ENCODE measurements at places on chromosomes 3 and 15.
A peak's percentile ranks its signal among the peaks of the same experiment; 100 is the strongest.

GRCh38 chr3:18077128-18077840 lies 334.9 kb upstream of the TBC1D5 start:
- no peak for DNase-seq
- peaks cover 13% of the 10 kb centered on the region for H3K27me3 ChIP-seq
- H3K36me3 ChIP-seq: no peaks in the 10 kb centered on the region
- no peak overlapping the region for H3K4me3 ChIP-seq
- H3K27ac ChIP-seq: no peak overlapping the region

GRCh38 chr15:80635953-80636352 lies 59.2 kb upstream of the ABHD17C start:
- no peaks in the 10 kb centered on the region for H3K4me1 ChIP-seq
- no peak for DNase-seq
- peaks cover 14% of the 10 kb centered on the region for H3K27me3 ChIP-seq
- H3K4me3 ChIP-seq: no peak overlapping the region
- no peak overlapping the region for H3K27ac ChIP-seq
- H3K36me3 ChIP-seq: no peaks in the 10 kb centered on the region

DNA sequence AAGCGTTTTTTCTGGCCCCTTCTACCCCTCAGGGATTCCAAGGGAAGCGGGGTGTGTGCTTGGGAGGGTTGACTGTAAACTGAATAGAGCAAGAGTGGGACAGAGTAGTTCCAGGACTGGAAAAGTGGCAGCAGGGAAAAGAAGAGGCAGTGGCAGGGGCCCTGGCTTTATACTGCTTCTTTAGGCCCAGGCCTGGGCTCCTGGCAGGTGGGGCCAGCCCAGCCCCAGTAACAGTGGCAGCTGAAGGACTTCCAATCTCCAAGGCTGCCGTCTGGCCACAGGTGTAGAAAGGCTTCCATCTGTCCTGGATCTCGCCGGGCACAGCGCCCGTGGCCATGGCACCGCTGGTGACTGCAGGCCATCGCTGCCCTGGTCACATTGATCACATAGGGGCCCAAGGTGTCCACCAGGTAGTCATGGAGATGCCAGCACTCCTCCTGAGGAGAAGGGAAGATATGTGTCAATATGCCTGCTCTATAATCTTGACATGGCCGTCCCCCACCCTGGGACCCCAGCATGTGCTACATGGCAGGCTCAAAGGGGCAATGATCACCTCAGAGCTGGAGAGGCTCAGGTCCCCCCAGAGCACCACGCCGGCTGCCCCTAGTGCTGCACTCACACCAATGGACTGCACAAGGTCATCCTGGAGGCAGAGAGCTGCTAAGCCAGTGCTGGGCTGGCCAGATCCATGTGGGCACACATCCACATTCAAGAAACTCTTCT lies 1.0 kb upstream of the IFRD2 start:
- H3K36me3 ChIP-seq: peaks cover 9% of the 10 kb centered on the region
- peak overlapping the region; percentile 79 for H3K4me3 ChIP-seq
- peak overlapping the region; percentile 97 for H3K27ac ChIP-seq
- no peaks in the 10 kb centered on the region for H3K27me3 ChIP-seq
- H3K4me1 ChIP-seq: peaks cover 29% of the 10 kb centered on the region
- DNase-seq: peak; percentile 41

DNA sequence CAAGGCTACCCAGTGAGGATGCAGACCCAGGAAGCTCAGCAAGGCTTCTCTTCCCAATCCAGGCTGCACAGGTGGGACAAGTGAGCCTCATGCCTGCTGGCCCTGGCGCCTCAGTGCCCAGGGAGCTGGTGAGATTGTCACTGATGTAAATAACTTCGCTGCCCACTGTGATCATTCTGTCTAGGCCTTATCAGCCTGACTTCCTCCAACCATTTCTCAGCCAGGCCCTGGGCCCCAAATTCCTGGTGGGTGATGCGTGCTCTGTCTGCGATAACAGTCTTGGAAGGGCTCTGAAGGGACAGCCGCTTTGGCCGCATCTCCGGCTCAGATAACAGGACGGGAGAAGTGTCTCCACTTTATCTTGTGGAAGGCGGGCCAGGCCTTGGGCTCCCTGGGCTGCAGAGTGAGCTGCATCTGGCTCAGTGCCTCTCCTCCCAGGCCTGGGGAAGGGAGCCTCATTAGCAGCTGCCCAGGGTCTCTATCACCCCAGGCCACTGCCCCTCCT lies 2.2 kb upstream of the FBLN2 start:
- H3K27ac ChIP-seq: no peak overlapping the region
- DNase-seq: no peak
- H3K36me3 ChIP-seq: peaks cover 3% of the 10 kb centered on the region
- peaks cover 31% of the 10 kb centered on the region for H3K4me1 ChIP-seq

DNA sequence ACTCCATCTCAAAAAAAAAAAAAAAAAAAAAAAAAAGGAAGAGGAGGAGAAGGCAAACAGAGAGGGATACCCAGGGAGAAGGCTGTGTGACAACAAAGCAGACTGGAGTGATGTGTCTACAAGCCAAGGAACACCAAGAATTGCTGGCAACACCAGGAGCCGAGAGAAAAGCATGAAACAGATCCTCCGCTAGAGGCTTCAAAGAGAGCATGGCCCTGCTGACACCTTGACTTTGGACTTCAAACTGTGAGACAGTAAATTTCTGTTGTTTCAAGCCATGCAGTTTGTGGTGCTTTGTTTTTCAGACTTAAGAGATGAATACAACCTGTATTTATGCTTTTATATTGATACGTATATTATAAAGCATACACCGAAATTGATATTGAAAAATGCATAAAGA lies 74.3 kb upstream of the TRA2B start:
- H3K27me3 ChIP-seq: peaks cover 27% of the 10 kb centered on the region
- DNase-seq: no peak
- no peak overlapping the region for H3K4me3 ChIP-seq
- H3K4me1 ChIP-seq: no peaks in the 10 kb centered on the region
- H3K27ac ChIP-seq: no peak overlapping the region

- peaks cover 22% of the 10 kb centered on the region for H3K27me3 ChIP-seq
- peaks cover 34% of the 10 kb centered on the region for H3K4me1 ChIP-seq
- peaks cover 1% of the 10 kb centered on the region for H3K36me3 ChIP-seq
- H3K4me3 ChIP-seq: peak within 1 kb of the TSS; percentile 74
Observed at GRCh38 chr3:112086076-112086854, at the start of gene C3orf52. Gene C3orf52, plus strand, starts transcription at chr3:112086389. Its CDS starts 19 bp downstream, at chr3:112086408.

GRCh38 chr3:119639494-119640350 lies 20.7 kb downstream of the POPDC2 start:
- H3K27me3 ChIP-seq: no peaks in the 10 kb centered on the region
- H3K36me3 ChIP-seq: peaks cover 17% of the 10 kb centered on the region

DNA sequence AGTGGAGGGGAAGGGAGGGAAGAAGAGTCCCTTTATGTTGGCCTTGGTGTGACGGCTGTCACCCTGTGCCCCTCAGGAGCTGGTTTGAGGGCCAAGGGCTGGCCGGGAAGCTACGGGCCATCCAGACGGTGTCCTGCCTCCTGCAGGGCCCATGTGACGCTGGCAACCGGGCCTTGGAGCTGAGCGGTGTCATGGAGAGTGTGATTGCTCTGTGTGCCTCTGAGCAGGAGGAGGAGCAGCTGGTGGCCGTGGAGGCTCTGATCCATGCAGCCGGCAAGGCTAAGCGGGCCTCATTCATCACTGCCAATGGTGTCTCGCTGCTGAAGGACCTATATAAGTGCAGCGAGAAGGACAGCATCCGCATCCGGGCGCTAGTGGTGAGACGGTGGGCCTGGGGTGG lies 8.1 kb upstream of the RCCD1 start:
- peaks cover 3% of the 10 kb centered on the region for H3K4me1 ChIP-seq
- no peaks in the 10 kb centered on the region for H3K27me3 ChIP-seq
- H3K27ac ChIP-seq: no peak overlapping the region
- H3K4me3 ChIP-seq: no peak overlapping the region

DNA sequence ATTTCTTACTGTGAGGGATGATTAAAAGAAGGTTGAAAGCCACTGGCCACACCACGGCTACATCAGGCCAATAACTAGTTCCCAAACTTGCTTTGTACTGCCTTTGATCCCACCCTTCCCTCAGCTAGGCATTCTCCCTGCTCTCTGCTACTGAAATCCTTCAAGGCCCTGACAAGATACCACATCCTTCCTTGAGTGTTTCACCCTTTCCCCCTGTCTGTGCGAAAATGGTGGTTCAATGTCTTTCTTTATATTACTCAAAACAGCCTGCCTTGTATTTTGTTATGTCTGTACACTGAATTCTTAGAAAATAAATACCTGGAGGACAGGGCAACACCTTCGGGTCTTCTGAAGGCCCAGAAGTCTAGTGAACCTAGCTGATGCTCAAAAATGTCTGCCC lies 932 bp upstream of the VPS8 start:
- peaks cover 3% of the 10 kb centered on the region for H3K27me3 ChIP-seq
- DNase-seq: peak; percentile 60
- H3K36me3 ChIP-seq: peaks cover 7% of the 10 kb centered on the region

DNA sequence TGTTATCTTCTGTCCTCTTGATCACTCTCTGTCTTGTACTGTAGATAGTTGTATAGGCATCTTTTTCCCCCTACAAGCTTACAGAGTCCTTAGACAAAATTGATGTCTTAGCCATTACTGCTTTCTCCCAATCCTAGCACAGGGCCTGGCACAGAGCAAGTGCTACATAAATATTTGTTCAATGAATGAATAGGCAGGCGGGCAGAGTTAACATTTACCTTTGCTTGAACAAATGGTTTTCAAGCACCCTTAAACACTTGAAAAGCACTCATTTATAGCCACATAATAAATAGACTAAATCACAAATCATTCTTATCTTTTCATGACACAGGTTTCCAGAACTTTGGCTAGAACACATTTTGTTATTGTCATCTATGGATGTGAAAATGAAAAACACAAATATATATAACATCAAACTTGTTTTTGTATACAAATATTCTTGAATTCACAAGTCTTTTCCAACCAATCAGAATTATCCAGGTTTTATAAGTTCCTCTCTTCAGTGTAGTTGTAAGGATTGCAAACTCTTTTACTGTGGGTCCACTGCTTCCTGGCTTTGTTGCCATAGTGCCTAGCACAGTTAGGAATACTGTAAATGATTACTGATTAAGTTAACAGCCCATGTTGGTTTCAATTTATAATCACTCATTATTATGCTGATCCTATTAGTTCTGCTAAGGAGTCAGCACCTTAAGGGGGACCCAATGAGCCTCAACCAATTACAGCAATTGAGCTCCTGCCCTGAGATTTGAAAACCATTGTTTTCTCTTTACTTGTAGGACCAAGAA lies 61.9 kb downstream of the ISL2 start:
- DNase-seq: no peak
- H3K36me3 ChIP-seq: peaks cover 4% of the 10 kb centered on the region
- no peaks in the 10 kb centered on the region for H3K4me1 ChIP-seq
- no peaks in the 10 kb centered on the region for H3K27me3 ChIP-seq
- H3K4me3 ChIP-seq: no peak overlapping the region
- no peak overlapping the region for H3K27ac ChIP-seq

DNA sequence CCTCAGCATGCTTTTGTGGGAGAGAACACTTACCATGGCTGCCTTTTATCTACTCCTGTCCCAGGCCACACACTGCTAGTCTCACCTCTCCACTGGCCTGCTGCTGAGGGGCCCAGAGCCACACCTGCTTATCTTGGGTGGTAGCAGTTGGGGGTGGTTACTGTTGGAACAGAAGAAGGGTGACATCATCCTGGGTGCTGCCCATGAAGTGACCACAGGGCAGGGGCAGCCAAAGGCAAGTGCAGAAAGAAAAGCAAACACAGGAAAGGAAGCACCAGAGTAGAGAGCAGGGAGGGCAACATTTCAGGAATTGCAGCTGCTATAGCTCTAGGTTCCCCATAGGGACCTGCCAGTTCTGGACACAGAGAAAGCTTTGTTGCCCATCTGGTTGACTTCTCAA lies 345.2 kb downstream of the VPS13C start:
- no peak for DNase-seq
- H3K4me3 ChIP-seq: no peak overlapping the region
- no peak overlapping the region for H3K27ac ChIP-seq

- no peaks in the 10 kb centered on the region for H3K4me1 ChIP-seq
- DNase-seq: no peak
- H3K4me3 ChIP-seq: no peak overlapping the region
- no peak overlapping the region for H3K27ac ChIP-seq
Observed at GRCh38 chr3:75332794-75333193, 331.3 kb upstream of the FRG2C start.

DNA sequence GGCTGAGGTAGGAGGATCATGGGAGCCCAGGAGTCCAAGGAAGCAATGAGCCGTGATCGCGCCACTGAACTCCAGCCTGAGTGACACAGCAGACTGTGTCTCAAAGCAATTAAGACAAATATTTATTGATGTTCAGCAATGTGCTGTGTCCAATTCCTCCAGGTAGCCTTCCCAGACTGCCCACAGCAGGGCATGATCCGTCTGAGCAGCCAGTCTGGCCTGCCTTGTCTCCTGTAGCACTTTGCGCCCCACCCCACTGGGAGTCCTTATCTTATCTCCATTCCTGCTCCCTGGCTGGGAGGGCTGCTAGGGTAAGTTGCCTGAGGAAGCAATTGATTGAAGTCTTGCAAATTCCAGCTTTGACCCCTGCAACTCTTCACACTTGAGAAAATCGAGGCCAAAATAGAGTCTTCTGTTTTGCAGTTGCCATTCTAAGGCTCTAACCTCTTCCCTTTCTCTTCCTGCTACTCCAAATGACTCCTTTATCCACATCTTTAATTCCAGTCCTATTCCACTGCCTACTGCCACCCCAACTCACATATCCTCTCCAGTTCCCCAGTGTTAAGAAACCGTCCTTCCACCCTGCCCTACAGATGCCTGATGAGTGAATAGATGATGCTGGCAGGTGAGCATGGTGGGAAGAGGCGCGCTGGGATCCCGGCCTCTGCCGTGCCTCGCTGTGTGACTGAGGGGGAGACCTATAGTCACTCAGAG lies 26.9 kb upstream of the LCTL start:
- H3K4me1 ChIP-seq: peaks cover 3% of the 10 kb centered on the region
- no peak overlapping the region for H3K27ac ChIP-seq
- no peak overlapping the region for H3K4me3 ChIP-seq
- DNase-seq: no peak
- H3K36me3 ChIP-seq: no peaks in the 10 kb centered on the region
- H3K27me3 ChIP-seq: peaks cover 11% of the 10 kb centered on the region

DNA sequence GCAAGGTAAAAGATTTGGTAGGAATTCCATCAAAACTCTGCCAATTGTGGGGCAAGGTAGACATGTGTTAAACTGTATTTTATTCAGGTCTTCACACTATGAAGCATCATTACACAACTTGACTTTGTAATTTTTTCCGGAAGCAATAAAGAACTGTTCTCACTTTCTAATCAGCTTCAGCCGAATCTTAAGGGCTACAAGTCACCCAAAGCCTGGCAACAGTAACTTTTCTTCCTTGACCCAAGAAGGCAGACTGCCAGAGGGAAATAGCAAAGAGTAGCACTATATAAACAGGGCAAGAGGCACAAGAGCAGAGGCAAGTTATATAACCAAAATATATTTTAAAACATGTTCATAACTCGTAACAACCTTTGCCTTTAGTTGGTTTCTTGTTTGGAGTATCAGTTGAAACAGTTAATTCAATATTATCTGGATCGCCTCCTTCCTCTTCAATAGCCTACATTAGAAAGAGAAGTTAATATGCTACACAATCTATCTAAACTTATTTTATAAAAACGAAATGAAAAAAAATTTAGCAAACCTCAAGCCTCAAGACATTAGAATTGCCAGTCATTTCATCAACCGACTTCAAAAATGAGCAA lies 1.4 kb downstream of the SLTM start:
- peaks cover 28% of the 10 kb centered on the region for H3K36me3 ChIP-seq
- peak overlapping the region; percentile 99 for H3K4me3 ChIP-seq
- no peaks in the 10 kb centered on the region for H3K27me3 ChIP-seq
- no peak for DNase-seq
- peaks cover 25% of the 10 kb centered on the region for H3K4me1 ChIP-seq
